Activated T-cell treated with anti-CD3 and anti-CD28 coated beads for 24 hours (primary cell): ENCODE measurements at places on chromosomes 4 and X.

DNA sequence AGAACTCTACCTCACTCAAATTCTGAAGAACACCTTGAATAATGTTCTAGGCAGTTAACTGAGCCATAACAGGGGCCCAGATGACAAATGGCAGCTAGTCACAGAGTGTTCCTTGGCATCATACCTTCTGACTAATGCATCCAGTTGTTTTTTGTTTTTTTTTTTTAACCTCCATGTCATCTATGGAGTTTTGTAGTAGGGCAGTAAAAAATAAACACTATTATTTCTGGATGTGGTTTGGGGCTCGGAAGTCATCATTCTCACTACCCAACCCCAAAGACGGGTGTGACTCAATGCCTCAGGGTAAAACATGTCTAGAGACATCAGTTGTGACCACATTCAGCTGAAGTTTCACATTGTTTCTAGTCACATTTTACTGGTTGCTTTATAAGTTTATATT lies 31.2 kb upstream of the MCF2 start:
- DNase-seq: peak; percentile 1

GRCh38 chr4:115723621-115724020 lies 610.2 kb upstream of the NDST4 start:
- DNase-seq: no peak

- no peak for DNase-seq
These were observed at the start of gene KCND1 for GRCh38 chrX:48971249-48972219. Gene KCND1, minus strand, starts transcription at chrX:48971844. Its CDS starts 1,573 bp downstream, at chrX:48970271.

GRCh38 chrX:42490111-42490510 lies 287.9 kb downstream of the PPP1R2C start:
- no peak for DNase-seq

- no peak for DNase-seq
These were observed 123.9 kb downstream of the MID1 start for GRCh38 chrX:10496345-10496965.

DNA sequence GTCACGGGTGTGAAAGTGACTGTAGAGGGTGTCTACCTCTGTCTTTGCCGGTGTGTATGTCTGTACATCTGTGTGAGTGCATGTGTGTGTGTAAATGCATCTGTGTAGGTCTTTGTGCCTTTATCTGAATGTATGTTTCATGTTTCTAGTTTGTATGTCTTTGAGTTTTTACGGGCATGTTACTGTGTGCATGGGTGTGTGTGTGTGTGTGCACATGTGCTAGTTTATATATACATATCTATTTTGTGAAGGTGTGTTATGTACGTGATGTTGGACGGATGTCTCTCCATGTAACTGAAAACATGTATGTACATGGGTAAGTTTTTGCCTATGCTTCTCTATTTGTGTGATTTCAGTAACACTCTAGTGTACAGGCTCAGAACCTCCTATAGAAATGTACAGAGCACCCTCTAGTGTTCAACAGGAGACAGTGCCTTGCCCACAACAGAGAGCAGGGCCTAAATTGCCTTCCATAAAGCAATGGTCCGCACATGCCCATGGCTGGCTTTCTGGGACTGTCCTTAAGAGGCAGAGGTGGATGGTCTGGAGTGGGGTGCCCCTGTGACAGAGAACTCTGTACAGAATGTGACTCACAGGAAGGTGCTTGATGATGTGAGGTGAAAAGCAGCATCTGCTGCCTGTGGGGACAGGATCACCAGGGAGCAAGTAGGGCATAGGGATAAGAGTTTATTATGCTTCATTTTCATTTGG lies 343.5 kb downstream of the RAPGEF2 start:
- no peak for DNase-seq

DNA sequence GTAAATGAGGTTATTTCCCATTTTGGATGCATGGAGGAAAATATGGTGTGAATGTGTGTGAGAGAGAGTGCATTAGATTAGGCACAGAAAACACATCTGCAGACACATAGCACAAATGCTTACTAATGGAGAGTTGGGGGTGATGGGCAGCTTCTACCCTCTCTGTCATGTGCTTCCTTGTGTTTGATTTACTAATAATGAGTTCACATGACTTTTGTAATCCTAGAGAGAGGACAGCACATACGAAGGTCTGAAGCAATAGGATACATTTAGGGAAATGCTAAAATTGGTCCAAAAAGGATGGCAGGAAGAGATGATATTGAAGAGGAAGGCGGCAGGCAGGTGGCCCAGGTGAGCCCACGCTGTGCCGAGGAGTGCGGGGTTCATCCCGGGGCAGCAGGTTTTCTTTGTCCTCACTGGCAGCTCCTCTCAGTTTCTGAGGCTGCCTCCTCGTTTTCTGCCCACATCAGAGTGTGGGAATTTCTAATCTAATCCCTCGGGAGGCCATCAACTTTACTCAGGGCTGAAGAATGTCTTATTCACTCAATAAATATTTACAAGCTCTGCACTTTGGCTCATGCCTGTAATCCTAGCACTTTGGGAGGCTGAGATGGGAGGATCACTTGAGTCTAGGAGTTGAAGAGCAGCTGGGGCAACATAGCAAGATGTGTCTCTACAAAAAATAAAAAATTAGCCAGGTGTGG lies 15.9 kb upstream of the MAP9 start:
- DNase-seq: no peak

DNA sequence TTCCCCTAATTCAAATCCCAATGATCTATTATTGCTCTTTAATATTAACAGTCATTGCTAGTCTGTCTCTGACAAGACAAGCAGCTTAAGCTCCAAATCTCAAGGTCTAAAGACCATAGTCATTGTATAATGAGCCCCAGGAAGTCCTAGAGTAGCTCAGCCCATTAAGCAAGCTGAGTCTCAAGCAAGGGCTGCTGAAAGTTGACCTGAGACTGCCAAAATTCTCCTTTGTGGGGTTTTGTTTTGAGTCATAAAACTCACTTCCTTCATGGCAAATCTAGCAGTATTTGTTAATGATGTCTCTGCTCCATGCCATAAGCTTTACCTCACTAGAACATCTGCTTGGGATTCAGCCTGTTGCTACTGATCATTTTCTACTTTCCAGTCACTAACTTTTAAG lies 313.2 kb downstream of the ANTXR2 start:
- DNase-seq: no peak

- no peak for DNase-seq
These were observed 87.9 kb upstream of the WDR1 start for GRCh38 chr4:10204401-10205058.

DNA sequence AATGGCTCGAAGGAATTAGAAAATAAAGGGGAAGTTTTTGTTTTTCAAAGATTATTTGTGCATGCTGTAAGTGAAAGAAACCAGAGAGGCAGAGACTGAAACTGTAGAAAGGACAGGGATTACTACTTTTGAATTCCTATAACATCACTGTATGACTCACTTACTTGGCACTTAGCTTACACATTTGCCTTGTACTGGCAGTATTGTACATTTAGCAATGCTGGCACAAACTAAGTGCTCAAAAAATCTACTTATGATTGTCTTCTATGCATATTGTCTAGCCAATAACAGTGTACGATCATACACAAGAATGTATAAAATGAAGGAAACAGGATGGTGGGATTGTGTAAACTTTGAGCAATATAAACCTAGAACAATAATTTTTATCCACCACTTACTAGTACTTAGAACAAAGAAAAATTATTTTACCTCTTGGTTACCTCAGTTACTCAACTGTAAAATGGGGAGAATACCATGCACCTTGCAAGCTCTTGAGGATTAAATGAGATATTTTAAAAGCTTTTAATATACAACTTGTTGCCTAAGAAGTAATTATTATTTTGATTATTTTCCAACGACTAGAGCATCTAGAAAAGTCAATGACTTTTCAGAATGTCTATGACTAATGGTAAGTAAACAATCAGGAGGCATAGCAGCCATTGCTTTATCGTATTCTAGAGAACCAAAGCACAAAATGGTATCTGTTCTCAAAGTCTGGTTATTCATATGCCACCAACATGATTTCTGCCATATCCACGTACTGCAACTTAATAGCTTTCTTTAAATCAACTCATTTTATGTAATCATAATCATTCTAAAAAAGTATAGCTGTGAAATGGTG lies 4.7 kb downstream of the FAM120C start:
- no peak for DNase-seq

- no peak for DNase-seq
These were observed 17.6 kb upstream of the LCORL start for GRCh38 chr4:18039113-18039512.

DNA sequence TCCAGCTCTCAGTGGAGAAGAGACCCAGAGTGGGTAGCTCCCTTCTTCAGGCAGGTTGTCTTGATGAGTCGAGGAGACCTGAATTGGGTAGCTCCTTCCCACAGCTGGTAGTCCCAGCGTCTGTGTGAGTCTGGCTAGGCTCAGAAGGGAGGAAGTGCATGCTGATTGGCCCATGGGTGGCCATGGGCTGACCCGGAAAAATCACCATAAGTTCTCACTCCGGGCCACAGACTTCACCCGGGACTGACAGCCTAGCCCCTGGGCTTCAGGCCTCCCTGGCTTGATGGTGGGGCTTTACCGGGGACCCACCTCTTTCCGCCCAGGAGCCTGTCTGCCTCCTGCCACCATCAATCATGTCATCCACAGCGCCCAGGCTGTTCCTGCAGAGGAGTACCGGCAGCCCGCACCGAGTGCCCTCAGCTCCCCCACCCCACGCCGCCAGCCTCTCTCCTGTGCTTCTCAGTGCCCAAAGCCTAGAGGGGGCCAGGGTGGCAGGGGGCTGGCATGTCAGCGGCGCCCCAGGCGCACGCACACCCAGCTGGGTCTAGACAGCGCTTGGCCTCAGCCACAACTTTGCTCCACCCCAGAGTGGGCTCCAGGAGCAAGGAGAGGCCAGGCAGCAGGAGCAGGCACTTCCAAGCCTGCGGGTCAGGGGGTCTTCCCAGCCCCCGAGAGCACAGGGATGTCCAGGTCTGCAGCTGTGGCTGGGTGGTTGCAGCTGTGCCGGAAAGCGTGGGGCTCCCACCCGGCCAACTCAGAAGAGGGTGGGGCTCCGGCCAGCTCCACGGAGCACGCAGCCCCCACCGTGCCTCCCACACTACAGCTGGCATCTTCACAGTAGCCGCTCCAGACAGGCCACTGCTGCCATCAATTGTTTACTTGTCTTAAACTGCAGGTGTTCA lies 16.1 kb upstream of the SAT1 start:
- no peak for DNase-seq

GRCh38 chr4:63906660-63907183 lies 502.5 kb downstream of the TECRL start:
- no peak for DNase-seq

DNA sequence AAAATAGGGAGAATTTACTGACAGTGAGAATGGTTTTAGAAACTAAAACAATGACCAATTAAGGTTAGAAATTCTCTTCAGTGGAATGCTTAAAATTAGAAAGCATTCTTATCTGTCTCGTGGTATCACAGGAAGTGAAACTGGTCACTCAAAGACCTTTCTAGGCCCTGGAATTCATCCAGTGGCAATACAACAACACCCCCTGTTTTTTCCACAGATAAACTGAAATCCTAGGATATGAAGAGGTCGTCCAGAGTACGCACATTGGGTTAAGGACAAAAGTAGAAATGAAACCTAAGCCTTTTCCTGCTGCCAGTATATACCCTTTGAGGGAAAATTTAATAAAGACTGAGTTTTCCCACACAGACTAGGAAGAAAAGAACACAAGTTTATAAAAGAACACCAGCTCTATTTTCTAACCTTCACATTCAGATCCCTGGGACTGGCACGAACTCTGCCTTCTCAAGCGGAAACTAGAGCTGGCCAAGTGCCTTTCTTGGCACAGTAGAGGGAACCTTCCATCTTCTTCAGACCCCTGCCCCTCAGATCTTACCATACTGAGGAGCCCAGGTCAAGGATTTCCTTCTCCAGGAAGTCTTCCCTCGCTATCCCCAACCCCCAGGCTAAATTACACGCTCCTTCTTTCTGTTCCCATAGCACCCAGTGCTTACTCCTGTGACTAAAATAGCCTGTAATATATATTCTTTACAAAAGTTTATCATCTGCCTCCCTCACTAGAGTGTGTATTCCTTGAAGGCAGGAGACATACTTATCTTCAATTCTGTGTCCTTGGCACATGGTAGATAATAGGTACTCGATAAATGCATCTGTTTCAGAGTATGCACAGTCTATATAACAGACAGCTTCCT lies 16.9 kb downstream of the LHFPL1 start:
- DNase-seq: no peak

DNA sequence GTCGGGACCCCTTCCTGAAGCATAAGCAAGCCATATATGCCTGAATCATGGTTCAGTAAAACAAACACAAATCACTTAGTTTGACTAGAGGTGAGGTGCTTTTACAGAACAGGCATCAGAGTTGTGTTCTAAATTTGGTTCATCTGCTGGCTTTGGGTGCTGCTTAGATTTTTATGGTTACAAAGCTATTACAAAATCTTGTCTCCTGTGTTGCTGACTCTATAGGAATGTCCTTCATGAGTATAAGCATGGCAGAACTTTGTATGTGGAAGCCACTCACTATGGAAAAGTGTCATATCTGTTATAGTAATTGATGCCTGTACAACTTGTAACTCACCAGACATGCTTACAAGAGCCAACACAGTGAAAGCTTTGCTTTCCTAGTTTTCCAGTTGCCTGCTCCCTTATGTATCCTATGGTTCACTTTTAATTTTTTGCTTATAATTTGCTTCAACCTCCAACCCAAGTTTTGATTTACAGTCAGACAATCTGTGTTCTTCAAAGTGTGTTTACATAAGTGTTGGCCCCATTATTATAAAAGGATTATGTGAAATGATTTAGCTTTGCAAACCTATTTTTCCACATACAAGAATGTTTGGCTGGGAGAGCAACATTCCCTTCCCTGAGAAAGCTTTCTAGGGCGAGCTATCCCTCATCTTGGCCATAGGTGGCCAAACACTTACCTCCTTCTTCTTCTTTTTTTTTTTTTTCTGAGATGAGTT lies 30.0 kb upstream of the CYP2U1 start:
- DNase-seq: no peak

DNA sequence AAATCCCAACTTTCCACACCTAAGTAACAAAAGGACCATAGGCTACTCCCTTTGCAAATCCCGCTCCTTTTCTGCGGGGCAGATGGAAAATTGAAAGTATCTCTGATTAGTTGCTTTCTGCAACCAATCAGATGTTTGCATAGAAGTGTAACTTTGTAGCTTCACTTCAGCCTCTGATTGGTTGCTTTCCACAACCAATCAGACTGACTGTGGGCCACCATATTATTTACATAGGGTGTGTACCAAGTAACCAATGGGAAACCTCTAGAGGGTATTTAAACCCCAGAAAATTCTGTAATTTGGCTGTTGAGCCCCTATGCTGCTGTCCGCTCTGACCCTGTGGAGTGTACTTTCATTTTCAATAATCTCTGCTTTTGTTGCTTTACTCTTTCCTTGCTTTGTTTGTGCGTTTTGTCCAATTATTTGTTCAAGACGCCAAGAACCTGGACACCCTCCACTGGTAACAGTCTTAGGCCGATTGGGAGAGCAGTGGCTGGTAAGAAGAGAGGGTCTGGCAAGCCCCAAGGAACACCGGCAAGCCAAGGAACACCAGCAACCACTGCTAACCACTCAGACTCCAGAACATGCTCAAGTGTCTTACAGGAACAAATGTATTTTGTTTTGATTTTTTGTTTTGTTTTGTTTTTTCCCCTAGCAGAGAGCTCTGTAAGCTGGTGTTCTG lies 125.5 kb upstream of the MAP3K15 start:
- DNase-seq: no peak

- DNase-seq: no peak
These were observed 11.7 kb downstream of the SLC25A43 start for GRCh38 chrX:119410854-119411253.
